Stimulated activated CD4-positive, alpha-beta T cell treated with anti-CD3 and anti-CD28 coated beads, Interleukin-4, amount 100 ng/mL, for 1 hour (primary cell): ENCODE measurements at places on chromosomes 4 and X.
A peak's percentile ranks its signal among the peaks of the same experiment; 100 is the strongest.

DNA sequence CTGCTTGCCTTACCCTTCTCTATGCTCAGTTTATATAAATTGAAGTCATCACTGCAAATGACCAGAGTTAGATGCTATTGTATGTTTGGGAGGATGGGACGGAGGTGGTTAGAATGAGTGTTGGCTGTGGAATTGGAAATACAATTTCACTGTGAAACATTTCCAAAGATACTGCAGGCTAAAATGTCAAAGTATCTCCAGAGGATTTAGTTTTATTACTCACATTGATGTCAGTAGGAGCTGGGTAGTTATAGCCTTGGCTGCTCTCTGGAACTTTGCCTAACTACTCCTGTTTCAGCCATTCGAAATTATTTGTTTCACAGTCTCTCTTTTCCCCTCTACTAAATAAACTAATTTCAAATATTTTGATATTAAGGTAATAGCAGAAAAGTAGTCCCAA, 92.6 kb upstream of the PPP3CA start:
- no peak for DNase-seq

GRCh38 chr4:2462218-2462991, 6.5 kb upstream of the RNF4 start:
- DNase-seq: peak; percentile 72

- no peak for DNase-seq
These were observed 24.6 kb upstream of the FGFR3 start for GRCh38 chr4:1768367-1769034.

- no peak for DNase-seq
These were observed 42.4 kb downstream of the SLC7A11 start for GRCh38 chr4:138199568-138200235.

GRCh38 chr4:183857040-183857439, 48.1 kb upstream of the STOX2 start:
- no peak for DNase-seq

DNA sequence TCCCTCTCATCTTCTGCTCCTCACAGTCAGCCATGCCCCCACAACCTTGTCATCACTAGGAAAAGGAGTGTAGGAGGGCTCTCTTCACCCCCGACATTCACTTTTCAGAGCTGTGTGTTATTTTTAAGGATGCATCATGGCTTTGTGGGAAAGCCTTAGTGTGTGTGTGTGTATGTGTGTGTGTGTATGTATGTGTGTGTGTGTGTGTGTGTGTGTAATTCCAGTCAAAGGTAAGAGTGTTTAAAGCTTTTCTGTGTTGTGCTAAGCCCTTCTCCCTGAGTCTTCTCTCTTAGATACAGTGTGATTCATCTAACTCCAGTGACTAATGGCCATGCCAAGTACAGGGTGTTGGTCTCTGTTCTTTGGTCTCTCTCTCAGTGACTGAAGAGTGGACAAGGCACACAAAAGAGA, 76.6 kb downstream of the CHIC2 start:
- DNase-seq: no peak

DNA sequence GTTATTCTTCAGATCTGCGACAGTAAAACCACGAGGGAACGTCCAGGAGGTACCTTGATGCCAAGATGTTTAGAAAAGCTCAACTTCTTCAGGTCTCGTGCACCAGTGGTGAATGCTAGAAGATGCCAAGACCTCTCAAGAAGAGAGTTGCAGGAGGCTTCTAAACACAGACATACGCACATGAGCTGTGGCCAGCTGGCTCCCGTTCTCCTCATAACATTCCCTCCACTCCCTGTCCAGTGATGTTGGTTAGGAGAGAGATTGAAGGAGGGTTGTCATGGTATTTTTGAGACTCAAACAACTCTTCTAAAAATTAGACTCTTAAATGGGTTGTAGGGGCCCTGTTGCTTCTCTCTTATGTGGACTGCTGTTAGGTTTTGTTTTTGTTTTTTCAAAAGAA, 184.3 kb downstream of the QDPR start:
- no peak for DNase-seq

- no peak for DNase-seq
These were observed 12.4 kb upstream of the TDO2 start for GRCh38 chr4:155891058-155891457.

- DNase-seq: no peak
These were observed 10.4 kb upstream of the MSX1 start for GRCh38 chr4:4849106-4849505.

- no peak for DNase-seq
These were observed 57.6 kb upstream of the ADRA2C start for GRCh38 chr4:3708611-3709010.

DNA sequence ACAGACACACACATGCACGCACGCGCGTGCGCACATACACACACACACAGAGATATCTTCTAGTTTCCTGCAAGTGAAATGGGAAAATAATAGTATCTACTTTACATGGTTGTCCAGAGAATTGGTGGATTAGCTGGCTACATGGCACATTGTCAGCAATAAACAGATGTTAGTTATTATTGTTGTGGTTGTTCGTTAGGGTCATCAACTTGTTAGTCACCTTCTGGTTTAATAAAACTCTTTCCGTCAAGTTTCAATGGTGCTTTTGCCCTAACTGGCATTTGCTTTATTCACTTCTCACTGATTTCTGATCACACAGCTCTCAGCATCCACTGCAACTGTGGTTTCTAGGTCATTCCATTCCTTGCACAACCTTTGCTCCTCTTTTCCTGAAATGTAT, 25.4 kb upstream of the RASL11B start:
- DNase-seq: no peak

- no peak for DNase-seq
These were observed 19.1 kb downstream of the PRDM5 start for GRCh38 chr4:120903419-120903818.

GRCh38 chr4:10598829-10599228, 85.7 kb downstream of the CLNK start:
- DNase-seq: no peak

GRCh38 chr4:85826060-85826678, 351.2 kb downstream of the ARHGAP24 start:
- no peak for DNase-seq

- DNase-seq: no peak
These were observed 12.5 kb downstream of the HS3ST1 start for GRCh38 chr4:11416071-11416766.
